Stimulated activated naive CD4-positive, alpha-beta T cell treated with Interleukin-2 at 50 U/mL for 16 hours (primary cell): ENCODE measurements at places on chromosomes 2 and 18.
A peak's percentile ranks its signal among the peaks of the same experiment; 100 is the strongest.

DNA sequence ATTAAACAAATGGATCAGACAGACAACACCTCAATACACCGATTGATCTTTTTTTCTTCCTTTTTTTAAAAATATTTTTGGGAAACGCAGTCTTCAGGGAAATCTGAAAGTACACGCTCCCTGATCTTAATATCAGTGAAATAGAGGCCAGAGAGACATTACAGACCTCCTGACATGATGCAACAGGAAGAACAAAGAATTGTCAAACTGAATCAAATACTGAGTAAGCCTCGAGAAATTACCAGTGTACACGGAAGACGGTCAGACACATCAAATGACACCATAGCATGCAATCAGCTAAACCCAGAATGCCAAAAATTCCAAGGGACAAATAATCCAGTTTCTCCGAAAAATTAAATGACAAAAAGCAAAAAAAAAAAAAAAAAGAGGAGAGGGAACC is 80.2 kb upstream of the NFU1 start:
- DNase-seq = no peak

GRCh38 chr2:185436787-185437372 is 301.7 kb upstream of the FSIP2 start:
- no peak for DNase-seq

- no peak for DNase-seq
Observed at GRCh38 chr18:21291106-21291505, 49.1 kb downstream of the GREB1L start.

GRCh38 chr2:44687686-44688455 is 253.6 kb upstream of the SIX3 start:
- no peak for DNase-seq

DNA sequence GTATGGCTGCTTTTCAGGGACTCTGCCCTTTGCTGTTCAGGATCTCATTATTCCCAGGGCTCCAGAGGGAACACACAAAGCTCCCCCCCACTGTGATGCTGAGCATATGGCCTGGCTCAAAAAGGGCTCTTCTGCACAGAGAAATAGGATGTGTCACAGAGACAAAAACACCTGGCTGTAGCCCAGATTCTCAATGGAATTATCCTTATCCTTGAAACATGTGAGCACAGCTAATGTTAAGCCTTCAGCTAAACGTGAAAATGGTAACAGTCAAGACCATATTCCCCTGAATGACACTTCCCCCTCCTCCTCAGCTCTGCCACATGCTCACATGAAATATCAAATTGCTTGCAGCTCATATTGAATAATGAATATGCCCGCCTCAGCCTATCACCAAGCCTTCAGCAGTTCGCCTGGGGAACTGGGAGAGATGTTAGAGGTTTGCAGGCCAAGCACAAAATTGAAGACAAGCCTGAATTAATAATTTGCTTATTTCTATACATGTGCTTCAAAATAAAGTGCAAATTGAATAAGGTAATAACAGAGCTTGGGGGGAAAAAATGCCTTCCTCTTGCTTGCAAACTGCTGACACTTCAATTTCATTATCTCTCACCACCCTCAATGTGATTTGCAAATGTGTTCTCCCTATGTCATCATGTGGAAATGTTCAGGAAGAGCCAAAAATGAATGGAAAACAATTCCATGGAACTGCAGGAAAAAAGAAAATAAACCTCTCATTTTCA is 181.0 kb upstream of the HNRNPA3 start:
- DNase-seq = no peak

DNA sequence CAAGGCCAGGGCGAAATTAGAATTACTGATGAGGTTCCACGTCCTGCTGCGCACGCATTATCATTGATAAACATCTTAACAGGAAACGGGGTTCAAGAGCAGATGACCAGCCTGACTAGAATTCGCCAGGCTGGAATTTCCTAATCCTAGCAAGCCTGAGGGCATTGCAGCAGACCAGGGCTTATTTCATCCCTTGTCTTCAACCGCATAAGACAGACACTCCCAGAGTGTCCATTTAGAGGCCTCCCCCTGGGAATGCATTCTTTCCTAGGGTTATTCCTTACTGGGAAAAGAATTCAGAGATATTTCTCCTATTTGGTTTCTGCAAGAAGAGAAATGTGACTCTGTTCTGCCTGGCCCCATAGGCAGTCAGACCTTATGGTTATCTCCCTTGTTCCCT is 486.8 kb downstream of the DPP10 start:
- DNase-seq = no peak

GRCh38 chr18:39779926-39780325 is 2175.1 kb upstream of the PIK3C3 start:
- no peak for DNase-seq

DNA sequence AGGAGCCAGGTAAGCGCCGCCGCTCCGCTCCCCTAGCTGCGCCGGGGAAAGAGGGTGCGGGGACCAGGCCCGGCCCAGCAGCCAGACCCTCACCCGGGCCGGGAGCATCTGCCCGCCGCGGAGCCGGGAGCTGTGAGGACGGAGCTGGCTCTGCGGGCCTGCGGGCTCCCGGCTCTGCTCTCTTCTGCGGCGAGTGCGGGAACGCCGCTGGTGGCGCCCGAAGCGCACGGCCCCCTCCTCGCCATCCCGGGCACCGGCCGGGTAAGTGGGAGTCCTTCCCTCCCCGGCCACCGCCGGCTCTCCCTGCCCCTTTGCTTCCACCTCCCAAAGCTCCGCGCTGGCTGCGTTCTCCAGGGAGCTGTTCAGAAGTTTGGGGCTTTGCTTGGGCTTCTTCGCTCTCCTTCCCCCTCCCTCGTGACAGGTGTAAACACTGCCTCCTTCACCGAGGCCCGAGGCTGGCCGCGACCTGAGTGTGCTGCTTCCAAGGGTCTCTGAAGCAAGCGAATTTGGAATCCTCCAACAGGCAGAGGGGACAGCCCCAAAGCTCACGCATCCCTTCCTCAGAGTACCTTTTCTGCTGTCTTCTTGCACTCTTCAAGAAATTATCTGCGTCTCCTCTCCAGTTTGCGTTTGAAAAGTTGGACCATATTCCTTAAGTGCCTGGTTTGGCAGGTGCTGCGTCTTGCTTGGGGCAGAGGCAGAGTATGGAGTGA is 632 bp downstream of the AFTPH start:
- DNase-seq = peak; percentile 25

DNA sequence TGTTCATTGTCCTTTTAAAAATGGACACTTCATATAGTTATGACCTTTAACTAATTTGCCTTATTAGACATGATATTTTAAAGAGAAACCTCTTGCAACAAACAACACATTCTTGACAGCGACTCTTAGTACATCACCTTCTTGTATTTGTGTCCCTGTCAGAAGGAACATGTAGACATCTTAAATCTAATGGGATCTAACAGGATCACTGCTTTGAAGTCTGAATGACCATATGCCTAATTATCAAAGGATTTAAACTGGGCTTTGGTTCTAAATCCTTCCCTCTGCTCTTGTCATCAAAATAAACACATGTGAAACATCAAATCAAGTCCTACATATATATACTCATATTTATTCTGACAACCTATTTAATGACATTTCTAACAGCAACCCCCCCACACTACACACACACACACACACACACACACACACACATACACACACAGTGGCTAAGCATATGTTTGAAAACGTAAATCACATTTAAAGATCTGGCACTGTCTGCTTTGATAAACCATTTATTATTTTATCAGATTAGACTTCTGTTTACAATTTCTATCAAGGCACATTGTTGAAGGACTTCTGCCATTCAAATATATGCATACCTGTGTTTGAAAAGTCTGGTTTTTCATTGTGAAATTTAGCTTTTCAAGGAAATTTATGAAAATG is 4.2 kb downstream of the GALNT13 start:
- no peak for DNase-seq

DNA sequence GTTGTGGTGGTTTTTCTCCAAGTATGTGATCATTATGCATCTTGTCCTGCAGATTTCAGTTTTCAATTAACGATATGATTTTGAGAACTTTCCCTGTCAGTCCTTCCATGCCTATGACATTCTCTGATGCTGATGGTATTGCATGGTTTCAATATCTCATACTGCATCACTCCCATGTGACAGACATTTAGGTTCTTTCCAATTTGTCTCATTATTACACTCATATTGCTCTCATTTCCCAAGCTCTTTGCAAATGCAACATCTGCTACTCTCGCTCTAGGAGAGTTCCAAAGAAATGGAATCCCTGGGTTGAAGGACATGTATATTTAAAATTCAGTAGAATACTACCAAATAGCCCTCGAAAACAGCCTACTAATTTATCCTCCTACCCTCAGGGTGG is 125.5 kb downstream of the MARCHF4 start:
- DNase-seq = no peak

GRCh38 chr2:186590350-186590758 is 498 bp downstream of the ITGAV start:
- DNase-seq = no peak

- no peak for DNase-seq
Observed at GRCh38 chr18:9436206-9436929, 38.9 kb upstream of the RALBP1 start.

DNA sequence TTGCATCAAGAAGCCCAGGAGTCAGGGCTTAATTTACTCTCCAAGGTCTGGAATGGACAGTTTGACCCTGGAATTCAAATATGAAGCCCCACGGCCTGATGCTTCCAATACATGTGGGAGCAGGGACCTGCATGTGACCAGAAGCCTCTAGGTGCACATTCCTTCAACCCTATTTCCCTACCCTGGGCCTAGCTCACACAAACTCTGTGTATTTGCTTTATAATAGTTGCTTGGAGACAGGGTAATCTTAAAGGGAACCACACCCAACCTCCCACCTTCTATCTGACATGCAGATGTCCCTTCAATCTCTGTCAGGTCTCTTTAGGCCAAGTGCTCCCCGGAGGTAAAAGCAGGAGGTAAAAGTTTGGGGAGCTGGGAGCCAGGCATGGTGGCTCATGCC is 55.4 kb upstream of the PPP1CB start:
- DNase-seq = no peak

- no peak for DNase-seq
Observed at GRCh38 chr18:51350081-51350480, 152.6 kb upstream of the MEX3C start.

DNA sequence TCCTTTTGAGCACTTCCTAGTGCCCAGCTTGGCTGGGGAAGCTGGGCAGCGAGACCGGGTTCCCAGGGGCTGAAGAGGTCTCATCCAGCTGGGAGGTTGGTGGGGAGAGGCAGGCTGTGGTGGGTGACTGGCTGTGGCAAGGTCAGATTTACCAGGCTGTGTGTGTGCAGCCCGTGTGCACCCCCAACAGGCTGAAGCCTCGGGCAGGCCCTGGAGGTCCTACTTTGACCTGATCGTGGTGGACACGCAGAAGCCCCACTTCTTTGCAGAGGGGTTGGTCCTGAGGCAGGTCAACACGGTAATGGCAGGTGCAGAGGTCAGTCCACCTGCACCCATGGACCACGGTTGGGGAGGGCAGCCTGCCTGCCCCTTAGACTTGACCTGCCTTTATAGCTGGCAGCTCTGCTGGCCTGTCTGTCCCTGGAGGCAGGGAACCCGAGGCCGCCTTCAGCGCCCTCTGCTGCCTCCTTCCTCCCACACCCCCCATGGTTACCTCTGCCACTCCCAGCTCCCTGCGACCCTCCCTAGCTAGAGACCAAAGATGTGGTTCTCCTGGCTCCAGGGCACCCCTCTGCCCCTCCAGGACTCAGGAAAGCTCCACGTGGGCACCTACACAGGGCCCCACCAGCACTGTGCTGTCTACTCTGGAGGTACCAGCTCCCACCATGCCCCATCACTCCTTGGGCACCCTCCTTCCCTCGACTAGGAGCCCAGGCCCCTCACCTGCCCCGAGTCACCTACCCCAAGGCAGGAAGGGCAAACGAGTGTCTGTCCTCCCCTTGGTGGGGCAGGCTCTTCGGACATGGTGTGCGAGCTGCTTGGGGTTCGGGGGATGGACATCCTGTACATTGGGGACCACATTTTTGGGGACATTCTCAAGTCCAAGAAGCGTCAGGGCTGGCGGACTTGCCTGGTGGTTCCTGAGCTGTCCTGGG is 4.0 kb downstream of the NT5DC4 start:
- no peak for DNase-seq

GRCh38 chr2:232454630-232455029 is 1.3 kb upstream of the ALPI start:
- DNase-seq = no peak

GRCh38 chr2:180591947-180592346 is 388.5 kb upstream of the UBE2E3 start:
- DNase-seq = no peak

- DNase-seq = no peak
Observed at GRCh38 chr2:26462511-26463243, 15.2 kb downstream of the OTOF start.

DNA sequence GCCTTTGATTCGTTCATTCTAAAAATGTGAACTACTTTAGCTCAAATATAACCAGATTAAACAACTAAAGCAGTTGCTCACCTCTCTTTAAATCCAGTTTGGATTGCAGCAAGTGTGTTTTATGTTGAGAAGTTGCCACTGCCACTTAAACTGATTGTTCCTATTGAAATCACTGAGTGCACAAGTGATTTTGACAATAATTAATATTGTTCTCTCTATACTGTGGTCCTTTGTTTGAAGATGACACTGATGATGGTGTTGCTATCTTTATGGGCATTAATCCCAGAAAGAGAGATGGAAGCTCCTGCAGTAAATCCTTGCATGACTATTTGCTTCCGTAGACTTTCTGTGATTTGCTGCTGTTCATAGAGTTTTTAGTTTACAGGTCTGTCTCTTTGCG is 251.4 kb upstream of the ZEB2 start:
- no peak for DNase-seq

DNA sequence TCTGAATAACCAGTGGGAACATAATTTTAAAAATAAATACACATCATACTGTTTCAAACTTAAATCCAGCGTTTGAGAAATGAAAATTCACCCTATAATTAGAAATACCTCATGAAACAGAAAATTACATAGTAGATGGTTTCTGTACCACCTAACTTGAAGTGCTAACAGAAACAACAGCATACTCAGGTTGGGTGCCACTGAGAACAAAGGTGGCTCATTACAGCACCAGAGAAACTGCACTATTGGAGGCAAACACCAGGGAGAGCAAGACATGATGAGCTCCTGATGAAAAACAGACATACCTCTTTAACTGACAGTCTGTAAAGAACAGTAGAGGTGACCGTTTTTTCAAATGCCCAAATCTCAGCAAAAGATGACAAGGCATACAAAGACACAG is 12.6 kb downstream of the SULT1C4 start:
- no peak for DNase-seq

GRCh38 chr2:12261986-12262680 is 454.6 kb upstream of the TRIB2 start:
- DNase-seq = no peak

DNA sequence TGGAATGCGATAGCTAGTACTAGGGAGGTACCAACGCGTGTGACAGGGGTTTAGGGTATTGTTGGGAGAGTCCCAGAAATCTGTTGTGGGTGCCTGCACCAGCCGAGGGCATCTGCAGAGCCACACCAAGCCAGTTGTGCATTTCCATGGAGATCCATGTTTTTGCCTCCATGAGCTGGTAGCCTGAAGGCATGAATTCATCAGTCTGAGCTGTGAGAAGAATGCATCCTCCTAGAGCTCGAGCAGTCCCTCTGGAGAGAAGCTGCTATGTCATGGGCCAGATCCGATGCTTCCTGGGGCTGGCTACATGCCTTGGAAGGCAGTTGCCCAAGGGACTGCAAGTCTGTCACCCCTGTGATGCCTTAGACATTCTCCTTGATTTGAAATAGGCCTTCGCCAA is 57.9 kb downstream of the LIPG start:
- DNase-seq = no peak
